ENCODE measurements at places on chromosomes 7 and 10.

GRCh38 chr7:75850235-75850634 is 28.6 kb upstream of the RHBDD2 start:
- DNase-seq, result no peak

GRCh38 chr7:7816084-7816483 is 97.7 kb upstream of the RPA3 start:
- DNase-seq, result no peak

- DNase-seq, result no peak
These were observed 760 bp upstream of the KCTD7 start for GRCh38 chr7:66627881-66628360.

GRCh38 chr10:113225364-113225763 is 275.3 kb downstream of the TCF7L2 start:
- DNase-seq, result no peak

GRCh38 chr7:84714765-84715164 is 472.1 kb downstream of the SEMA3D start:
- DNase-seq, result no peak

DNA sequence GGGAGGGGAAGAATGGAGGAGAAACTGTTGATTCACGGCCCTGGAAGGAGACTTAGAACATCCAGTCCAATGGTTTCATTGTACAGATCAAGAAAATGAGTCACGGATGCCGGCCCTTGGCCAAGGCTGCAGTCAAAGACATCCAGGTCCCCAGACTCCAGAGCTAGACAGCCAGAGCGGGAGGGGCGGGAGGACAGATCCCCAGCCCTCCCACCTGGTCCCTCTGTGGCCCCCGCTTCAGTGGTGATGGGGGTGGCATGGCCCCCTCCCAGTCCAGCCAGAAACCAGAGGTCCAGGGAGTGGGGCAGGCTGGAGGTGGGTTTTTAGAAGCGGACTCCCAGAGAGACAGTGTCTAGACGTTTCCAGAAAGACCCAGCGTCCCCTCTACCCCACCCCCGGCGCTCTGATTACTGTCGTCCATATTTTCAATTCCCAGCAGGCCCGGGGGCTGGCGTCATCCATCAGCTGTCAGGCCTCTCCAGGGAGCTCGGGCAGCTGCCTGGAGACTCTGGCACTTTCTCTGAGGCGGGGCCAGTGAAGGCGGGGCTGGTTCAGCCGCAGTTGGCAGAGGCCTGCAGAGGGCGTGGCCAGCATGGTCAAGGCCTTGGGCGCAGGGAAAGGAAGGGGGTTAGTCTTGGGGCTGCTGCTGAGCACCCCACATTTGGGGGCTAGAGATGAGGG is 8.0 kb upstream of the HSPB1 start:
- DNase-seq, result peak; percentile 84

GRCh38 chr10:120741396-120741795 is 109.8 kb upstream of the WDR11 start:
- peak; percentile 16 for DNase-seq

GRCh38 chr7:54879776-54880175 is 120.8 kb upstream of the SEC61G start:
- no peak for DNase-seq

Data from NCI-H446 (cell line).